ENCODE measurements at places on chromosomes 7 and 10.

DNA sequence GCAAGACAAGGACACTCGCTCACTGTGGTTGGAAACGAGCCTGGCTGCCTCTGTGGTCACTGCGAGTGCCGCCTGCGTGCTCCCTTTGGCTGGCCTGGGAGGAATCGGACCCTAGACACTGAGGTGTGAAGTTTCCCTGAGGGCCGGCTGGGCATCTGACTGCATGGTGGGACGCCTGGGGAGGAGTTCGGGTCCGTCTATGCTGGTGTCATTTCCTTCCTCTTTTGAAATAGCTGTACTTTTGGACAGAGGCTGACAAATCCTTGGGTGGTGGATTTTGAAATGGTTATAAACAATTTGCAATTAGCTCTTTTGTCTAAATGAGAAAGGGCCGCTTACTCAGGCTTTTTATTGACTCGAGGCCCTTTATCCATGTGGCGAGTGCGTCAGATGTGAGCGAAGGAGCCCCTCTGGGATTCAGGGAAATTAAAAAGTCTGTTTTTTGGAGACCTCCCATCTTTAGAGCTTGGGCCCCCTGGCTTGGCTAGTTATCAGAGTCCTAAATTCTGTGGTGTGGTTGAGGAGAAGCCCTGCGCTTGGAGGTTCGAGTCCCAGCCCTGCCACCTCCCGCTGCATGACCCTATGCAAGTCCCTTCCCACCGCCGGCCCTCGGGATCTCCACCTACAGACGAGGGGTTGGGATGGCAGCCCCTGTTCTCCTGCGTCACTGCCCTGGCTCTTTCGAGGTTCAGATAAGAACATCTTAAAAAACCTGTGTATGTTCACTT is 147.1 kb downstream of the RGS10 start:
- no peak for DNase-seq

GRCh38 chr7:91267171-91267955 is 3.1 kb downstream of the FZD1 start:
- DNase-seq: no peak

GRCh38 chr7:11767148-11767547 is 64.8 kb downstream of the THSD7A start:
- DNase-seq: no peak

DNA sequence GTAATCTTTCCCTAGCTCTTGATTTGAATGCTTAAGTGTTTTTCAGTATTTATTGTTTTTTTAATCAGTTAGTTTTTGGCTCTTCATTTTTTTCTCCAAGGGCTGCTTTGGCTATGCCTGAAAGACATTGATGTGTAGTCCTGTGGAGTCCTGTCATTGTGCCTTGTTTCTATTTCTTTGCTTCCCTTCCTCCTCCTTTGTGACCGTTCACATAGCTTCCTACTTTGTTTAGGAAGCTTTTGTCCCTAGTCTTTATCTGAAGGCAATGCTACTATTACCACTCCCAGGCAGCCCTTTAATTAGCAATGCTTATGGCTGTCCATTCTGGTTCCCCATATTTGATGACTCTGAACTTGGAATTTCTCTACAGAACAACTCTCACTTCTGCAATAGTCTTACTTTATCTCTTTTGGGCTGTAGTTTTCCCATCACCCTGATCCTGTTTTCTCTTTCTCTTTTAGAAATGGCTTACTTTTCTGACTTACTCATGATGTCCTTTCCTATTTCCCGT is 39.9 kb downstream of the ADCYAP1R1 start:
- no peak for DNase-seq

Data from activated CD8-positive, alpha-beta memory T cell treated with anti-CD3 and anti-CD28 coated beads for 24 hours (primary cell).